ENCODE measurements at places on chromosomes 16 and 17.

DNA sequence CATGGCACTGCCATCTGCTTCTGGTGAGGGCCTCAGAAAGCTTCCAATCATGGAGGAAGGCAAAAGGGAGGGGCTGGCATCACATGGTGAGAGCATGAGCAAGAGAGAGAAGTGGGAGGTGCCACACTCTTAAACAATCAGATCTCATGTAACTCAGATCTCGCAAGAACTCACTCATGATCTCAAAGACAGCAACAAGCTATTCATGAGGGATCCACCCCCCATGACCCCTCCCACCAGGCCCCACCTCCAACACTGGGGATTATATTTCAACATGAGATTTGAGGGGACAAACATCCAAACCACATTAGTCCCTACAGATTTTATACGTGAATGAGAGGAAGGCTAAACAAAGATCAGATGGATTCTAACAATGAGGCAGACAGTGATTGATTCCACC lies 8.9 kb upstream of the TMEM132E start:
- DNase-seq: no peak

GRCh38 chr16:88408561-88409142 lies 25.9 kb downstream of the ZNF469 start:
- no peak for DNase-seq

DNA sequence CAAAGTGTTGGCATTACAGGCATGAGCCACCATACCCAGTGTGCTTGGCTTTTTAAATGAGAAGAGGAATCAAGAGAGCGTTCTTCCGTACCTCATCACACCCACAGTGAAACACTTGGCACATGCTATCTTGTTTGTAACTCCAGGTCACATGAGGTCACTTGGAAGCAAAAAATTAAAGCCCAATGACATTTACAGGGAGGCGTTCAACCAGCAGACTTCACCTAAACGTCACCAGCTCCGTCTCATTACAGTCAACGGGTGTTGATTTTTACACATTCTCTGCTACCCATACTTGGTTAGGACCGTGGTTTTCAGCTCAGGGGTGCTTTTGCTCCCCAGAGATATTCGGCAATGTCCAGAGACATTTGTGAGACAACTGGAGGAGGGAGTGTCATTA lies 127.0 kb downstream of the XYLT1 start:
- no peak for DNase-seq

GRCh38 chr16:69721441-69721957 lies 4.9 kb downstream of the NQO1 start:
- DNase-seq: no peak

GRCh38 chr17:35299135-35299534 lies 56.3 kb downstream of the SLFN5 start:
- DNase-seq: no peak

GRCh38 chr16:23182679-23183542 lies at the start of gene SCNN1G:
Gene SCNN1G (plus strand): TSS chr16:23182745. CDS start chr16:23186272, 3,527 bp downstream.
- DNase-seq: no peak

DNA sequence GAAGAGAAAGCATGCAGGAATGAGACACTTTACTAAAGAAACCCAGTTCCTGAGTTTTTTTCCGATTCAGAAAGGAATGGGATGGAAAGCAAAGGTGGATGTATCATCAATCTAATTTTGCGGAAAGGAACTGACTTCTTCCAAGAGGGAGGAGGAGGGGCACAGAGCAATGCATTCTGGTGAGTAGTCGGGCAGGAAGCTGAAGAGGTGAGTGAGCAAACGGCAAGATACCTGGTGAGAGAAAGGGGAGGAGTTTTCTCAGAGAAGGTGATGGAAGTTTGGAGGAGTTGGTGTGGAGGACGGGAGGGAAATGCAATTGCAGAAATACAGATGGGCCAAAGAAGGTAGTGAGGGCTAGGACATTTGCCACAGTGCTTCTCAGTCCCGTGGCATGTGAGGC lies 713.2 kb downstream of the KCNJ2 start:
- no peak for DNase-seq

DNA sequence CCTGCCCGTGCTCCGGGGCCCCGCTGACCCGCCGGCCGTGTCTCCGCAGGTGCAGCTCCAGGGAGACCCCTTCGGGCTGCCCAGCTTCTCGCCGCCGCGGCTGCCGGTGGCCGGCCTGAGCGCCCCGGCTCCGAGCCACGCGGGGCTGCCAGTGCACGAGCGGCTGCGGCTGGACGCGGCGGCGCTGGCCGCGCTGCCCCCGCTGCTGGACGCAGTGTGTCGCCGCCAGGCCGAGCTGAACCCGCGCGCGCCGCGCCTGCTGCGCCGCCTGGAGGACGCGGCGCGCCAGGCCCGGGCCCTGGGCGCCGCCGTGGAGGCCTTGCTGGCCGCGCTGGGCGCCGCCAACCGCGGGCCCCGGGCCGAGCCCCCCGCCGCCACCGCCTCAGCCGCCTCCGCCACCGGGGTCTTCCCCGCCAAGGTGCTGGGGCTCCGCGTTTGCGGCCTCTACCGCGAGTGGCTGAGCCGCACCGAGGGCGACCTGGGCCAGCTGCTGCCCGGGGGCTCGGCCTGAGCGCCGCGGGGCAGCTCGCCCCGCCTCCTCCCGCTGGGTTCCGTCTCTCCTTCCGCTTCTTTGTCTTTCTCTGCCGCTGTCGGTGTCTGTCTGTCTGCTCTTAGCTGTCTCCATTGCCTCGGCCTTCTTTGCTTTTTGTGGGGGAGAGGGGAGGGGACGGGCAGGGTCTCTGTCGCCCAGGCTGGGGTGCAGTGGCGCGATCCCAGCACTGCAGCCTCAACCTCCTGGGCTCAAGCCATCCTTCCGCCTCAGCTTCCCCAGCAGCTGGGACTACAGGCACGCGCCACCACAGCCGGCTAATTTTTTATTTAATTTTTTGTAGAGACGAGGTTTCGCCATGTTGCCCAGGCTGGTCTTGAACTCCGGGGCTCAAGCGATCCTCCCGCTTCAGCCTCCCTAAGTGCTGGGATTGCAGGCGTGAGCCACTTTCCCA lies 5.9 kb downstream of the CTF1 start:
- DNase-seq: no peak

GRCh38 chr17:50303596-50303995 lies 29.3 kb downstream of the TMEM92 start:
- no peak for DNase-seq

DNA sequence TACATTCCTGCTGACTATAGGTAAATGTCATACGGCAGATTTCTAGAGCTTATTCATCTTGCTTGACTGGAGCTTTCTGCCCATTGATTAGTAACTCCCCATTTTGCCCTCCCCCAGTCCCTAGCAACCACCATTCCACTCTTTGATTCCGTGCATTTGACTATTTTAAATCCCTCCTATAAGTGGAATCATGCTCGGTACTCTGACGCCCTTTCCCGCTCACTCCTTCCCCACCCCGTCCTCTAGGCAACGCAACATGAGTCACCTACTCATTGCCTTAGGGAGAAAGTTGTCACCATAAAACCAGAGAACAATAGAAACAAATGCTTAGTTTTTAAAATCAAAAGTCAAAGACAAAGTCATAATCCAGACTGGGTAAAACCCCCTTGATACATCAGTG lies 45.5 kb upstream of the RBBP6 start:
- no peak for DNase-seq

DNA sequence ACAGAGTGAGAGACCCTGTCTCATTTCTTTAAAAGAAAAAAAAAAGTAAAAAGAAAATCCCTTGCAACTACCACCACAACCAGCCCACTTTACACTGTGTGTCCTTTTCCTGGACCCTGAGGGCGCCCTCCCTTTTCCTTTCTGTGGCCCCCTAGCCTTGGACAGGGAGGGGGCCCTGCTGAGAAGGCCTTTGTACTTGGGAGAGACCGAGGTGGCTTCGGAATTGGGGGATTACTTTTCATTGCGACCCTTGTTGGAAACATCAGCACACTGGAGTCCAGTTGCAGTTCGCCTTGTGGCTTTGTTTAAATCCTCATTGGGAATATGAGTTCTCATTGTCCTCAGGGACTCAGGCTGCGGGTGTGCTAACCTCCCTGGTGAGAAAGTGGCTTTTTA lies 9.4 kb upstream of the DNASE1 start:
- no peak for DNase-seq

DNA sequence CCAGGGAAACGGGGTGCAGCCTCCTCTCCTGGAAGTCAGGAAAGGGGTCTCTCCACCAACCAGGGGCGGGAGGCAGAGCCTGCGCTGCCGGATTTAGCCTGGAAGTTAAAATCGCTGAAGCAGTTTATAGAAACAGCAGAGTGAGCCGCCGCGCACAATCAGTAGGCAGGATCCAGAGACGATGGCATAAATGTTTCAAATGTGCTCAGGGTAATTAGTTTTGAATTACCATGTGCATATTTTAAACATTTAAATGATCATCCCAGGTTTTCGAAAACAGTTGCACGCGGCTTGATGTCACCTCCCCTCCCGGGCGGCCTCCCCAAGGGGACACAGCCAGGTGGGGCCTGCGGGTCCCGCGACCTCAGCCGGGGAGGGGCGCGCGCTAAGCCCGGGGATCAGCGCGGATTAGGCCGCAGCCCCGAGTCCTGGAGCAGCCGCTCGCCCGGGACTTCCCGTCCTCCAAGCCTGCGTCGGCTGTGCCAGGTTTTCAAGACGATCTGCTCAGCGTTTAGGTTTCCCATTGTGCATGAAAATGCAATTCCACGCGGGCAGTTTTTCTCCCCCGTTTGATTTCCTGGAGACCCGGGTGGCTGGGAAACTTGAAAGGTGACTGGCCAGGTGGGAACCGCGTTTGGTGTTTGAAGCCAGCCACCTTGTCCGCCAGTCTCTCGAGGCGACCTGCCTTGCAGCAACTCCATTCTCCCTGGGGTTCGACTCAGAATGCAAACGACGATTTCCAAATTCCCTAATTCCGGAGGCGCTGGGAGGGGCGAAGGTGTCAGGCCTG lies 78.3 kb downstream of the RPA1 start:
- no peak for DNase-seq

GRCh38 chr16:886084-886543 lies 84.7 kb downstream of the LMF1 start:
- no peak for DNase-seq

DNA sequence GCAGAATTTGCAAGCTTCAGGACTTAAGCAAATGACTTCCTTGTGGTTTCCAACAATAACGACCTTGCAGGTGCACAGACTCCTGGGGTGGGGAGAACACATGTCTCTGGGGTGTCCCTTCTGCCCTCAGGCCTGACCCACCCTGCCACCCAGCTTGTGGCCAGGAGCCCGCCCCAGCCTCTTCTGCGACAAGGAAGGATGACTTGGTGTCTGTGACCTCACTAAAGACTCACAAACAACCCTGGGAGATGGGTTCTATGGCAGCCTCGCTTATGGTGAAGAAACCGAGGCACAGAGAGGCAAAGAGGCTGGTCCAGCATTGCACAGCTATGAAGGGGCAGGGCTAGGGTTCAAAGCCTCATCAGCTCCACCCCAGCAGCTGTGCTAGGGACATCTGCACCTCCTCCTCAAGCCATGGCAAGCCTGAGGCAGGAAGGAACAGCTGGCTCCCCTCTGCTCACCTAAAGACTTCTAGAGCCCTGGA lies 2.6 kb downstream of the ATP2A3 start:
- DNase-seq: no peak

GRCh38 chr17:76178124-76178523 lies 37.1 kb upstream of the FOXJ1 start:
- no peak for DNase-seq

DNA sequence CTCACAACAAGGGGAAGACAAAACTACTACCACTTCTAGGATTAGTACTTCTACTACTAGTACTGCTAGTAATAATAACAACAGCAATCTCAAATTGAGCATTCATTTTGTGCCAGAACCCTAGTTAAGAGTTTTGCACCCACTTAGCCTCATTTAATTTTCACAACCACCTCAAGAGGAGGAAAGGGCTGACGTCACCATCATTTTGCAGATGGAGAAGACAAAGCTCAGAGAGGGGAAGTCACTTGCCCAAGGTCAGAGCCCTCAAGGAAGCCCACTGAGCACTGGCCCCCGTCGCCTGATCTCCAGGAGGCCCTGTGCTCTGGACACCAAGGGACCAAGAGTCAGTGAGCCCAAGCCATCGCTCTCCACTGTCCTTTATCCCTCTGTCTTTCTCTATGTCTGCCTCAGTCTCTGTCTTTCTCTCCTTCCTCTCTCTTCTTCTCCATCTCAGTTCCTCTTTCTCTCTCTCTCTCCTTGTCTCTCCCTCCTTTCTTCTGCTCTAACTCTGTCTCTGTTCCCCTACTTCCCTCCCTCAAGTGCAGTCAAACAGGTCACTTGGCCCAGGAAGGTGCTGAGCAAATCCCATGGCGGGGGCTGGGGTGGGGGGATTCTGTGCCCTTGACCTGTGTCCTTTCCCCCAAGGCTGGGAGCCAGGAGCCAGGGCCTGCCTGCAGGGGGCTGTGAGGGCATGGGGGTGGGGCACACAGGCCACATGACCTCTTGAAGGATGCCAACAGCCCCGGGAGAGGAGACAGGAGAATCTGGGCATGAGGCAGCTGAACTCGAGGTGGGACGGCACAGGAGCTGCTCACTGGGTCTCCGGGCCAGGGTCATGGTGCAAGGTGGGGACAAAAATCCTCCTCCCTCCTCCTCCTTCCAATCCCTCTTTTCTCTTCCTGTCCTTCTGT lies 11.2 kb upstream of the NGFR start:
- DNase-seq: no peak

DNA sequence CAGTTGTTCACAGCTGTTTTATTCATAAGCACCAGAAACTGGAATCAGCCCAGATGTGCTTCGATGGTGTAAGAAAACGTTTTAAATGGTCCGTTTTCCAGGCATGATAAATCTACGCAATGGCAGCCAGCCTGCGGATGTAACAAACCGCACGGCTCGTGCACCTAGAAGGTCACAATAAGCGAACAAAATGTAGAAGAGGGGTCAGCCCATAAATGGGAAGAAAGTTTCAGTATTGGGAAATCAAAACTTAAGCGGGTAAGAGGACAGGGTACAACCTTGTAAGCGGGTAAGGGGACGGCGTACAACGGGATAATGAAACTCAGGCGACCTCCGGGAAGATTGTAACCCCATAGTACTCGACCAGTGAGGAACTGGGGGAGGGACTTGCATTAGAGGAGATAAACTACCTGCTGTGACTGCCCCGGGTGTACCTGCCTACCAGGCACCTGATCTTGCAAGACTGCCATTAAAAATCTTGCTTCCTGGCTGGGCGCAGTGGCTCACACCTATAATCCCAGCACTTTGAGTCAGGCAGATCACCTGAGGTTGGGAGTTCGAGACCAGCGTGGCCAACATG lies 66.6 kb downstream of the ANKRD11 start:
- DNase-seq: no peak
